ENCODE measurements at places on chromosomes 4 and X.

DNA sequence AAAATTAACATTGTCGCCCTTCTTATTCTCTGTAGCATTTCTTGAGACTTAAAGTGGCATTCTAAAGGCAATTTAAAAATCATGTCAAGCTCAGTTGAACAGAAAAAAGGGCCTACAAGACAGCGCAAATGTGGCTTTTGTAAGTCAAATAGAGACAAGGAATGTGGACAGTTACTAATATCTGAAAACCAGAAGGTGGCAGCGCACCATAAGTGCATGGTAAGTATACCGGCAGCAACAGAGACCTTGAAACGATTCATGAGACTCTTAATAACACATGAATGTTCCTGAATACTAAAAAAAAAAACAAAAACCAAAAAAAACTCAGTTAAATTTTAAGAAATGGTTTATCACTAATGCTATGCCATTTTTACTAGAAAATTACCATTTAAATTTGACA lies 82.4 kb upstream of the HPRT1 start:
- no peak for DNase-seq

DNA sequence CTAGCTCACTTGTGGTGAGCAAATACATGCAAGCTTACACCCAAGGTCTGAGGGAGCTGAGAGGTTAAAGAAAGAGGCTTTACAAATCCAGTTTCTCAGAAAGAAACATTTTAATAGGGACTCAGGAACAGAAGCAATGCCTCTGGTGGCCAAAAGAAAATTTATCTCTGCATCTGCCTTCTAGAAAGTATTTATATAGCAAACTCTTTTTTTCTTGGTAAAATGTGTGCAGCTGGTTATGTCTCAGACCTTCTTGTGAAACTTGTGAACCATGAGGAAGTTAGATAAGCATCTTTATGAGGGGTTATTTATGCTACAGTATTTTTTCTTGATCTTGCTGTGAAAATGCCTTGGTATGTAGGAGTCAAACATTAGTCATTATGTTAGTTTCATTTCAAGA lies 48.5 kb upstream of the CYSLTR1 start:
- DNase-seq: peak; percentile 10

- no peak for DNase-seq
Observed at GRCh38 chr4:8260656-8261111, 8.9 kb upstream of the HTRA3 start.

DNA sequence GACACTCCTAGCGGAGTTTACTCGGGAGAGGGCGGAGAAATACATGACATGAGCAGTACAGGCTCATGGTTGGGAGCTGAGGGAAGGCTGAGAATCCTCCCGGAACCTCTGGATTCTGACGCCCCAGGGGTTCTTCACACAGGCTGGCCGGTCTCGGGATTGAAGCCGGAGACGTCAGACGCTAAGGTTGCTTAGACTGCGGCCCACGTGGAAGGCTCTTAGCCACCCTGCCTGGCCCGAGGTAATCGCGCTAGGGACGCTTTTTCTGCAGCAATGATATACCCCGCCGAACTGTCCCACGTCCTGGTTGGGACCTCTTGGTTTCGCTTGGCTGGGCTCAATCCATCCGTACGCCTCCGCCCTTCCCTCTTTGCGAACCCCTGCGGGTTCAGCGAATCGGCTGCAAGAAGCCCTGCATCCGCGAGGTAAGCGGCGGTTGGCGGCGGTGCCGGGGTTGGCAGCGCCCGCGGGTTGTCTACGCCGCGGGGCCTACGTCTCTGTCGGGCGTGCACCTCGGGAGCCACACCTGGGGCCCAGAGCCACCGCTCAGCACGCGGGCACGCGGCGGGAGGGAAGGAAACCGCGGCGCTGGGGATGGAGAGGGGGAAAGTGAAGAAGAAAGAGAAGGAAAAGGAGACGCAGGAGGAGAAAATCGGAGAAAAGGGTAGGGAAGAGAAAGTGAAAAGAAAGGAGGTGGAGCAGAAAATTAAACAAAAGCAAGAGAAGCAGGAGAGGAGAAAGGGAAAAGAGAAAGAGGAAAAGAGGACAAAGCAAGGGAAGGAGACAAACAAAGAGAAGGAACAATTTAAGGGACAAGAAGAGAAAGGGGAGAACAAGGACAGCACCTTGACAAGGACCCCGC lies at the start of gene ARL9:
TSS of gene ARL9 (plus strand) at position 523 of the 862 bp plus-strand sequence. CDS start at position 595, 72 bp downstream.
- peak; percentile 61 for DNase-seq

- no peak for DNase-seq
Observed at GRCh38 chr4:101128473-101128872, 218.9 kb downstream of the PPP3CA start.

DNA sequence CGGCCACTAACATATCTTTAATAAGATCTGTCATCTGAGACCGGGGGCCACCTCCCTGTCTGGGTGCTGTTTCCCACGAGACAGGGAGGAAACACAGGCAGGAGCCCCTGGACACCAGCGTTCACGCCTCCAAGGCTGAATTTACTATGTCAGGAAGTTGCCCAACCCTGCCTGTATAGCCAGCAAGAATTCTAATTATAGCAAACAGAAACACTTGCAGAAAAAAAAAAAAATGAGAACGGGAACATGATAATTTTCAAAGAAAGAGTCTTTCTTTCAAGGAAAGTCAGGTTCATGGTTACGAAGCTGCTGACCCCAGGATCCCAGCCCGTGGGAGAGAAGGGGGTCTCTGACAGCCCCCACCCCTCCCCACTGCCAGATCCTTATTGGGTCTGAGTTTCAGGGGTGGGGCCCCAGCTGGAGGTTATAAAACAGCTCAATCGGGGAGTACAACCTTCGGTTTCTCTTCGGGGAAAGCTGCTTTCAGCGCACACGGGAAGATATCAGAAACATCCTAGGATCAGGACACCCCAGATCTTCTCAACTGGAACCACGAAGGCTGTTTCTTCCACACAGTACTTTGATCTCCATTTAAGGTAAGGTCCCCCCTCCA lies at the start of gene IL3RA:
TSS of gene IL3RA (plus strand) at position 455 of the 613 bp plus-strand sequence. CDS start 4,981 bp downstream, outside the sequence.
- no peak for DNase-seq

DNA sequence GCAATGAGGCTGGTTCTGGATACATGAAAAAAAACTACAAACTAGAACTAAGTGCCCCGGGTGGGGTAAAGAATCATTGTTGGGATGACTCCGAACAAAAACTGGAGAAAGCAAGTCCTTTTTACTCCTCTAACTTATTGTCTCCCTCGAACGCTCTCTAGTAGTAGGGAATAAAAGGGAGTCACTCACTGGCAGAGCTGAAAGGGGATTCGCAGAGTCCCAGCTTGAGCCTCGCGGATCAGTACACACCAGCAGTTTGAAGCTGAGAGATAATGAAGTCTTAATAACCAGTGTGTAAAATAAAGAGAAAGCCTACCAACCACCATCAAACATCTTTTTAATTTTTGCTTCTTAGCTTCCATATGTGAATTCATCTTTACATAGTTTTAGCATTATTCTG lies 521.9 kb upstream of the ARX start:
- DNase-seq: no peak

DNA sequence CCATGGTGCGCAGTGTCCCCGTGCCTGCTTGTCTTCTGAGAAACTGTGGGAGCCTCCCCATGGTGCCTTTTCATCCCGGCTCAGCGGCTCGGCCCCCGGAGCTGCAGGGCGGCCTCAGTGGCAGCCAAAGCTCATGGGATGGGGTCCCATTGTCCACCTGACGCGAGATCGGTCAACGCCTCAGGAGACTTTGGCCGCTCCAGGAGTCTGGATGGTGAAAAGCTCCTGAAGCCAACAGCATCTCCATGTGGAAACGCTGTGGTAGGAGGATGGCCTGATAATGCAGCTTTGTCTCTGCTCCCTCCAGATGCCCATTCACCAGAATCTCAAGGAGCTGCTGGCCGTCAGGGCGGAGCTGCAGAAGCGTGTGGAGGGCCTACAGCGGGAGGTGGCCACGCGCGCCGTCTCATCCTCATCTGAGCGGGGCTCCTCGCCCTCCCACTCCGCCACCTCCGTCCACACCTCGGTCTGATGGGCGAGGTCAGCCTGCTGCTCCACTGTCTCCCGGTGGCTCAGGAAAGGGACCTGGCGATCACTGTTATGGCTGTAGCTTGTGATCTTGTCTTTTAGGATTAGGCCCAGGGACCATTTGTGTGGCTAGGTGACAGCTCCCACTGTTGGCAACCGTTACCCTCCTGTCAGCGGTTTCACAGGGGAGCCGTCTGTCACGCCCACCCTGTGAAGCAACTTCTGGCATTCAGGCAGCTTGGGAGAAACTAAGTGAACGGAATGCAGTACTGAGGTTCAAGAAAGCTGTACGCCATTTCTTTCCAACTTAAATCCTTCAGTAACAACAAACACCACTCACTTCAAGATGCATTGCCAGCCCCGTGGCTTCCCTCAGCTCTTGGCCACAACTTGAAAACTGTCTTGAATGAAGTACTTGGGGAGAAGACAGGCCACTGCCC lies 69.3 kb downstream of the MTMR1 start:
- DNase-seq: no peak

GRCh38 chrX:68732906-68733493 lies 85.5 kb downstream of the STARD8 start:
- DNase-seq: peak; percentile 47

DNA sequence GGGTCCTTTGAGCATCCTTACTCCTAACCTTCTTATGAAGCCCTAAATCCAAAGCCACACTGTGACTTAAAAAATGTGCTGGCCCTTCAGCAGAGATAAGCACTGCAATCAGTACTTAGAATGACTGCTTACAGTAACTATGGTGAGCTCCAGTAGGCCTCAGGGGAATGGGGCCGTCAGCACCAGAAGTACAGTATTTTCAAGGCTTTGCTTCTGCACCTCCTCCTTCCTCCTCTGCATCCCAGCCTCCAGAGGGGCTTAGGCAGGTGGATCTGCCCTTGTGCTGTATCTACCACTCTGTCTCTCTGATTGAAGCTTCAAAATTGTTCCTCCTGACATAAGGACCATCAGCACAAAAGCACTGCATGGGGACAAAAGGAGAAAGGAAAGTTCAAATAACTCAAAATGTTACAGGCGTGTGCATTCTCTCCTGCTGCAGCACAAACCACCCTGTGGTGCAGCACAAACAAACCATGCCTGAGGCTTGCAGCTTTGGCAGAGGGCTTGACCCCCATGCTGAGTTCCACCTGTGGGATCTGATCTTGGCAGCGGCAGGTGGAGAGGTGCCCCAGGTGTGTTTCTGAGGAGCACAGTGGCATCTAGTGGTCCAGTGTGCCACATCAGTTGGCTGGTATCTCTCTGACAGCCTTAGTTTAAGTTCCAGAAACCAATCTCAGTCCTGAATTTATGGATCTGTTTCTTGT lies 164.7 kb downstream of the SOWAHB start:
- no peak for DNase-seq

DNA sequence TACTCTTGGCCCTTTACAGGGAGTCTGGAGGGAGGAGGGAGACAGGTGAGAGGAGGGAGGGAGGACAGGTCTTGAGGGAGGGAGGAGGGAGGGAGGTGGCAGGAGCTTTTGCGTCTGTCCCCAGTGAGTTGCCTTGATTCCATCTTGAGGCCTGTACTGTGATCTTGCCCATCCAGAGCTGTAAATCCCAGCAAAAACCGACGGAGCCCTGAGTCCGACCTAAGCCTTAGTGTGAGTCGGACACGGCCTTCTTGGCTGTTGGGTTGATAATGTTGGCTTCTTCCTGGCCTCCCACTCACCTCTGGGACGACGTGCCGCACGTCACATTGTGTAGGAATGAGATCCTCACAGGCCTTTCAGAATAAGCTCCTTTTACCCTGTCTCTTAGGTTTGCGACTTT lies 72.5 kb downstream of the RGS12 start:
- DNase-seq: no peak

GRCh38 chrX:24117258-24117657 lies 32.3 kb upstream of the ZFX start:
- DNase-seq: no peak

GRCh38 chr4:156335721-156336120 lies 382.1 kb upstream of the CTSO start:
- DNase-seq: no peak

- DNase-seq: no peak
Observed at GRCh38 chr4:78569306-78569821, 17.8 kb downstream of the ANXA3 start.

DNA sequence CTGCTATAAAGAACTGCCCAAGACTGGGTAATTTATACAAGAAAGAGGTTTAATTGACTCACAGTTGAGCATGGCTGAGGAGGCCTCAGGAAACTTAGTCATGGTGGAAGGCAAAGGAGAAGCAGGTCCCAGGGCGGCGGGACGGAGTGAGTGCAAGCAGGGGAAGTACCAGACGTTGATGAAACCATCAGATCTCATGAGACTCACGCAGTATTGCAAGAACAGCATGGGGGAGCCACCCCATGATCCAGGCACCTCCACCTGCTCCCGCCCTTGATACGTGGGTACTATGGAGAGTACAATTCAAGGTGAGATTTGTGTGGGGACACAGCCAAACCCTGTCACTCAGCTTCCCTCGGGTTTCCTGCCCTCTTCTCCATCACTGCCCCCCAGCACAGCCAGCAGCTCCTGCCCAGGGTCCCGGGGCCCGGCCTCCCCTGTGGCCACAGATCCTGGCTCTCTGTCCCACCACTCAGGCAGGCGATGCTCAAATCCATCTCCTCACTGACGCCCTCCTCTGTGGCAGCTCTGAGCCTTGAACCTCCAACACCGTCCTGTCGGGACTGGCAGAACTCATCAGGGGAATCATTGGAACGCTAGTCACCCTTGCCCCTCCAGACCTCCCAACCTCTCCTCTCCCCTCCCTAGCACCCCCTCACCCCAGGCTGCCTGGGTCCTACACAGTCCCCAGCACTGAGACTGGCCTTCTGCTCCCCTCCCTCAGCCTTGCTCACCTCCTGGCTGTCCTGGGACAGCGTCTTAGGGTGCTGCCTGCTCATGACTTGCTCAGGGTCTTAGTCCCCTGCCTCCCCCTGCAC lies 37.6 kb downstream of the FGFRL1 start:
- no peak for DNase-seq

DNA sequence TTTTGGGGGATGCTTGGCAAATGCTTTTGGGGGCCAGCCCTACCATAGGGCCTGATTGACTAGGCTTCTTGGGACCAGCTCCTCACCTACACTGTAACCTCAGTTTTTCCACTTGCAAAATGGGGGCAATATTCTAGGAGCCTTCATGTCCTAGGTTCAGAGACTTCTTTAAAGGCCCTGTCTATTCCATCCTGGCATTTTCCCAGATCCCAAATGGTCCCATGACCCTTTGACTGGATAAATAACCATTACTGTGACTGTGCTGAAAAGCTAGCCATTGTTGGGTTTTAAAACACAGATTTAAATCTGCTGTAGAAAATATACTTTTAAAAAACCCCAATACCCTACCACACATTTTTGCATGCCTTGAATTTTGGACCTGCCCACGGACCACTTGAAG lies 149.8 kb downstream of the EFNB1 start:
- DNase-seq: no peak

- DNase-seq: no peak
Observed at GRCh38 chr4:109629775-109630174, 69.7 kb downstream of the MCUB start.

- no peak for DNase-seq
Observed at GRCh38 chr4:37845201-37845600, 18.7 kb downstream of the PGM2 start.

Data from central memory CD4-positive, alpha-beta T cell (primary cell).